Testis (tissue), 5 donors: ENCODE measurements at places on chromosomes 5 and 9. TPM values are rescaled to one million over a fixed set of nuclear protein-coding genes. Genes with fewer than 3 reads are reported as not detected.

DNA sequence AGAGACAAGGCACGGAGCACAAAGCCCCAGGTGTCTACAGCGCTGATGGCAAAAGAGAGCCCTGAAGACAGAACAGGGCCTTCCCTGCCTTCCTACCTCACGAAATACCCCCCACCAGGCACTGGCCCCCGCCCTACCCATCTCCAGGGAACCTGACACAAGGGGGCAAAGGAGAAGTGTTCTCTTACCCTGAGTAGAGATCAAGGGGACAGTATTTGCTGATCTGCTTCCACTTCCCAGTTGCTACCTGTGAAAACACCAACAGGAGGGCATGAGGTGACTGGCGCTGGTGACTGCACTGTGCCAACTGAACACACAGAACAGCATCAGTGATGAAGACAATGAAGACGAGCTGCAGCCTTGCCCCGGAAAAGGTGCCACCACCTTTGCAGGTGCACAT is 27.4 kb downstream of the IPPK start:
- no peak for DNase-seq

GRCh38 chr5:126129431-126129830 is 293.8 kb upstream of the GRAMD2B start:
- DNase-seq: no peak

DNA sequence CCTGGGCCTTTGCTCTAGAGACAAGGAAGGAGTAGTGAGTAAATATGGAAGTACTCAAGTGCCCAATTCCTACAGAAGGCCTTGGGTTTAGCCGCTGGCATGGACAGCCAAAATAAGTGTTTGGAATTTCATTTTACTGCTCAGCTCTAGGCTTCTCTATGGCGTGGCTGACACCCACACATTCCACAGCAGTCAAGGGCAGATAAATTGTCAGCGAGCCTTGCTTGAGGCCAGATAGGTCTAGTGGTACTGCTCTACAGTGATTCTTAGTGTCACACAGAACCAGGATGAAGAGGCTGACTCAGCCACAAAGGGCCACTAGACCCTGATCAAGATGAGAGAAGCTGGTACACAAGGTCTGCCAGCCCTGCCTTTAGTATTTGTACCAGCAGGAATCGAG is 111.0 kb upstream of the NFIB start:
- no peak for DNase-seq

DNA sequence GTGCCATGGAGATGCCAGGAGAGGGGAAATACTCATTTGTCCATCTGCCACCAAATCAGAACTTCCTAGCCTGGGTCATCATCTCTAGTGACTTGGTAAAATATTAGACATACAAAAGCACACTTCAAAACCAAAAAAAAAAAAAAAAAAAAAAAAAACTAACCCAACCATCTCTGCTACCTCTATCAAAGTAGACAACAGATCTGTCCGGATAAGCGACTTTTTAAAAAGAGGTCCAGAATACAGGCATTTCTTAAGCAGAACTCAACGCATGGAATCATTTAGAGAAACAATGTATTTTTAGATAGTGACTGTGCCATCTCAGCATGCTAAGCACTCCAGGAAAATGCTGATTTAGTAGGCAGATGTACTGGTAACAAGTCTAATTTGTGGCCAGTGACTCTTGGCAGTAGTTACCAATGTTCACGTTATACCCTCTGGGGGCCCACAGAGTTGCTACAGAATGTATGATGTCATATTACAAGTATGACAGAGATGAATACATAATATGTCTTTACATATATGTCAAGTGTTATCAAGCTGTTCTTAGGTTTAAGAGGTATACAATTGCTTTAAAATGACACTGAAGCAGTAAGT is 107.8 kb downstream of the SMIM23 start:
- DNase-seq: no peak

GRCh38 chr5:117131876-117132275 is 557.3 kb upstream of the SEMA6A start:
- DNase-seq: no peak

DNA sequence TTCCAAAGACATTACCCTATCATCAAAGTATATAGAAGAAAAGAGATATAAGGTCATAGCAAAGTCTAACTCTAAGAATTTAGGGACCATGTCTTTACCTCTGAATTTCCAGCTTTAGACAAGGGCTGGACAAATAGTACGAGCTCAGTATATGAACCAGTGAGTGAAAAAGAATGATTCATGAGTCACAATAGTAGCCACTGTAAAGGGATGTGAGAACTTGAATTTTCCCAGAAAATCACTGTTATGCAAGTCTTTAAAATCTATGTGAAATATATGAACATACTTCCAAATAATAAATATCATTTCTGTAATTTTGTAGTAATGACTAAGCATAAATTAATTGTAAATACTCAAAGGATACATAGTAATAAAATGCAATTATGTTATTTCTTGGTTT is 305.9 kb upstream of the PRR16 start:
- no peak for DNase-seq

DNA sequence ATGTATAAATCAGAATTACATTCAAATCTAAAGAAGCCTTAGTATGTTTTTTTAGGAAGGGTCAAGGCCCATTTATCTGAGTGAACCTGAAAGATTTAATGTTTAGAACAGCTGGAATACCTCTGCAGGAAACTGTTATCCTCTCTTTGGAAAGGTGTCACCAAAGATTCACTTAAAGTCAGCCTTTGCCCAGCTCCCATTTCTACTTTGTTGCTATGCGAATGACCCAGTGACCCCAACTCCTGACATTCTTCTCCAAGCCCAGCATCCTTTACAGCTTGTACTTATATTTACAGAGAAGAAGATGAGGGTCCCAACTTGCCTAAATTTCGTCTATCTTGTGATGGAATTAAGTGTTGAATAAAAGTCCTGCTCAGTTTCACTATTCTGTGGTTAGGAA is 1198.6 kb downstream of the CDH12 start:
- DNase-seq: no peak

GRCh38 chr5:122870219-122870856 is 24.9 kb downstream of the SNX24 start:
- DNase-seq: no peak

- DNase-seq: no peak
Measured at GRCh38 chr5:133605323-133605722, 7.0 kb downstream of the FSTL4 start.

Gene CCNO
- polyA plus RNA-seq: 19.9 TPM

Gene F2RL2
- 0.20 TPM for polyA plus RNA-seq
